ENCODE measurements at places on chromosomes 7 and 10.
A peak's percentile ranks its signal among the peaks of the same experiment; 100 is the strongest.

GRCh38 chr7:136874393-136875032 is 6.1 kb downstream of the CHRM2 start:
- DNase-seq: no peak

- no peak for DNase-seq
Measured at GRCh38 chr10:112953174-112954159, 3.4 kb downstream of the TCF7L2 start.

- no peak for DNase-seq
Measured at GRCh38 chr7:42024537-42024936, 212.5 kb downstream of the GLI3 start.

DNA sequence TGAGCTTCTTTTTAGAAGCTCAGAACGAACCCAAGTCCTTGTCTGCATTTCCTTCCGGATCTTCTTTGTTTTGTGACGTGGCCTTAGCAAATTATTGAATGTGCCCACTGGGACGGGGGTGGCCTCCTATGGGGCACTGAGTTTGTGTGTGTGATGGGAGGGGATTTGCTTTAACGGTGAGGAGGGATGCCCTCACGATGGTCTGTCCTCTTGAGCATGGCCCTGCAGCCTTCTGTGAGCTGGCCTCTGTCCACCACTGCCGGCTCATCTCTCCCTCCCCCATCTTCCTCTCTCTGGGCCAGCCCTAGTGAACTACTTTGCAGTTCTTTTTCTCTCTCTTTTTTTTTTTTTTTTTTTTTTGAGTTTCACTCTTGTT is 62.9 kb upstream of the MKRN1 start:
- no peak for DNase-seq

GRCh38 chr7:36091874-36092176 is 61.2 kb upstream of the EEPD1 start:
- no peak for DNase-seq

GRCh38 chr10:23363793-23364135 is 19.2 kb upstream of the C10orf67 start:
- DNase-seq: no peak

GRCh38 chr10:30463944-30464451 is 30.0 kb downstream of the MAP3K8 start:
- no peak for DNase-seq

GRCh38 chr10:132335189-132336063 is 3.4 kb downstream of the LRRC27 start:
- no peak for DNase-seq

GRCh38 chr7:39951226-39952194 is 1.5 kb downstream of the CDK13 start:
- peak; percentile 74 for DNase-seq

DNA sequence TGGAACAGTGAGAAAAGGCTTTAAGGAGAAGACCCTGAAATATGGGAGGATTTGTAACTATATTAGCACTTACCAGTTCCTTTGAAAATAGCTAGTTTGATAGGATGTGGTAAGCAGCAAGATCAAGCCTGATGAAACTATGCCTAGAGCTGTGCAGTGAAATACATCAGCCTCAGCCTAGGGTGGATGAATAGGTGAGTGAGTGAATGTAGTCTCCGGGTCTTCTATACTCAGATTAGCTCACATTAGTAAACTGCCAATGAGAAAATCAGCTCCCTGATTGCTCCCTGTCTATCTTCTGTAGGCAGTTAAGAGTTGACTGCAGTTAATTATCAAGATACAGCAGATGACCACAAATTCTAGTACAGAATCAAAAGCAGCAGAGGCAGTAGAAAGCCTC is 89.6 kb downstream of the ELAPOR2 start:
- no peak for DNase-seq

GRCh38 chr10:99172128-99172738 is 63.4 kb downstream of the HPSE2 start:
- DNase-seq: peak; percentile 30

GRCh38 chr10:88791924-88792323 is 10.6 kb upstream of the LIPM start:
- peak; percentile 25 for DNase-seq

GRCh38 chr10:13206546-13207443 is 27.4 kb downstream of the UCMA start:
- DNase-seq: no peak

GRCh38 chr10:42707234-42707633 is 68.9 kb upstream of the ZNF33B start:
- no peak for DNase-seq

- DNase-seq: no peak
Measured at GRCh38 chr7:129947701-129948100, 5.1 kb downstream of the UBE2H start.

DNA sequence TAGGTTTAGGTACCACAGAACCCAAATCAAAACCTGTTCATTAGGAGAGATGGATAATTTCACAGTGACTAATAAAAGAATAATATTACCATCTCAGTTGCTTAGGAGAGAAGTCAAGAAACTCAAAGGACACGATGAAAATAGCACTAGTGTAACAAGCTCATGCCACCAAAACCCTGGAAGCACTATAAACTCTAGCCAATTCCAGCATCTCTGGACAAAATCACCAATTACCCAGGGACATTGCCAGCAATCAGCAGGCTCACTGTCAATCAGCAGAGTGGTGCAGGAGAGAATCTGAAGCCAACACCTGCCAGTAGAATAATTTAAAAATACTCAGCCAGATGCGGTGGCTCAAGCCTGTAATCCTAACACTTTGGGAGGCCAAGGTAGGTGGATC is 88.9 kb downstream of the ARMH3 start:
- no peak for DNase-seq

DNA sequence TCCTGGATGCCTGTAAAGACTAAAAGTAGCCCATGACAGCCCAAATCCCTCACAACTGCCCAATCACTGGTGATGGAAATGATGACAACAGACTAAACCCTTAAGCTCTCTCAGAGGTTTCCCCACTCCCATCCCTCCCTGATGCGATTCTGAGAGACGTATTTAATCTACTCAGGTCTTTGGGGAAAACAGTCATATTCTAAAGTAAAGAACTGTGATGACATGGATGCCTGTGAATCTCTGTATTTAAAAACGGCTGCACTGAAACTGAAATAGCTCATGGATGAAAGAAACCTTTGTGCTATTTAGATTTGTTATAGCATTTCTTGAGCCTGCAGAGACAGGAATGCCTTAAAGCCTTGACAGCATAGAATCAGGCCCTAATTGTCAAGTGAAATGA is 28.5 kb downstream of the VPS41 start:
- DNase-seq: no peak

GRCh38 chr10:107548301-107548700 is 383.8 kb upstream of the SORCS1 start:
- DNase-seq: no peak

- DNase-seq: no peak
Measured at GRCh38 chr10:42989481-42989921, 87.4 kb upstream of the RET start.

DNA sequence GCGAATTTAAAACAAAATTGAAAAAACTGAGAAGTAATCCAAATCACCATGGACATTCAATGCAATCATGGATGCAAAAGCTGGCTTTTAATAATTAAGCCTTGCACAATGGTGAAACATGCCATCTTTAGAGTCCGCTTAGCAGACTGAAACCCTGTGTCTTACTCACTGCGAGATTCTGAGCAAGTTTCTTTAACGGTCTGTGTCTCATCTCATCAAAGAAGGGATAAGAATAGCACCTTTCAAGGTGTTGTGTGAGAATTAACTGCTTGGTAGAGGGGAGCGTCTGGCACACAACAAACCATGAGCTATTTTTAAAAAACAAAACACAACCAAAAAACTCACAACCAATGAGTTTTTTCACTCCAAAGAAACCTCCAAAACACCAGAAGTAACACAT is 21.4 kb downstream of the ACBD7 start:
- DNase-seq: no peak

GRCh38 chr7:5679813-5680473 is 101.5 kb downstream of the RNF216 start:
- no peak for DNase-seq

GRCh38 chr10:70302292-70302691 is 18.5 kb upstream of the NPFFR1 start:
- no peak for DNase-seq

GRCh38 chr7:92584953-92585352 is 5.2 kb downstream of the FAM133B start:
- DNase-seq: peak; percentile 22

GRCh38 chr7:90910136-90910535 is 314.0 kb downstream of the CDK14 start:
- DNase-seq: no peak

DNA sequence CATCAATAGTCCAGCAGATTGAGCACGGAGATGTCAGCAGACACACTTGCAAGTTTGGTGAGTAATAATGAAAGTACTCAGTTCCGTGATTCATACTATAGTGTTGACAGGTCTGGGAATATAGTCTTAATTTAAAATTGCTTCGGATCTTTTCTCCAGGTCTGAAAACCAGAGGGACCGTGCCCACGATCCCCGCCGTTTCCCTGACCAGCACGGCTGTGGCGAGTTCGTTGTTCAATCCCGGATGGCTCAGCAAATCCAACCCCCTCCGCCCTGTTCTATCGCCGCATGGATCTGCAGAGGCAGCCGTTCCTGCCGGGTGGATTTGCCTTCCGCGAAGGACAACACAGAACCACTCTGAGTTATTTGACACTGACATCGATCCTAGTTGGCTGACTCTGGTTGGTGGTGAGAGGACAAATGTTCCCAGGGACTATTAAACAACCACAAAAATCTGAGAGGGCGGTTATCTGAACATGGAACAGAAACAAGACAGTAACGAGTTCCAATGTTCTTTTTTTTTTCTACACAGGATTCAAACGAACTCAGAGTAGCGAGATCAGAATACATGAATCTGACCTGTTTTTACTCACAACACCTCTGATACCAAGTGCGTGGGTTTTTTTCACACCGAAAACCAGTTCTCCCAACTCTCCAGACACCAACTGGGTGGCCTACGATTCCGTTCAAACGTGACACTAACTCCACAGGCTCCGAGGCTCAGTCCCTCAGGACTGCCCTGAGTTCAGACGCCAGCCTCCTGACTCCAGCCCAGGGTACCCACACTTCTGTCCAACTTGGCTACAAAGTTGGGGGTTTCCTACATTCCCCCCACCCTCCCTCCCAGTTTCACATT is 52.7 kb downstream of the RBM17 start:
- DNase-seq: peak; percentile 54

GRCh38 chr10:32731527-32731926 is 226.5 kb downstream of the ITGB1 start:
- no peak for DNase-seq

DNA sequence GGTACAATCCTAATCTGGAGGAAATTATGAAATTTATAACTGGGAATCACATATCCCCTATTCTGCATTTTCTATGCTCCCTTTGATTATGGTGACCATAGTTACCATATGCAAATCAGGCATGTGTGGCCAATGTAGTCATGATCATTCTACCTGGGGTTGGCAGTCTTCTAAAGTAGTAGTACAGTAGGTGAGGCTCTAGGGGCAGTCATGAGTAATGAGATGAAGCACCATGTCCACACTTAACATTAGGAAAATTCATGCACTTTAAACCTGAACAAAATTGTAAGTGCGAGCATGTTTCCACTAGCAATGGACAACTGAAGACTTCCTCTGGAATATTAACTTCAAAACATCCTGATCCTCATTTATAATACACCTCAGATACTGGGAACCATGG is 545.9 kb downstream of the SUGCT start:
- no peak for DNase-seq

DNA sequence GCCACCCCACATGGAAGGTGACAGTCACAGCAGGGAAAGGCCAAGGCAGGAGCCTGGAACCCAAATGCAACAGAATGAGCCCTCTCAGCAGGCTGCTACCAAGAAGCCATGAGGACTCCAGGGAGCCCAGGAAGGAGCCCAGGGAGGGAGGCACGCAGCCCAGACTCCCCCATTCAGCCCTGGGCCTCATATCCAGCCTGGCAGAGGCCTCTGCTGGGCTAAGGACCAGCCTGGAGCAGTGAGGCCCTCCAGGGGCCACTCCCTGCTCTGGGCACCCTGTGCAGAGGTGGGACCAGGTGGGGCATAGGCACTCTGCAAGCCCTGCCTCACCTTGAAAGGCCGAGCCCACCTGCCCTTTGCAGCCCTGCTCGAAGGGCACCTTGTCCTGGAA is 25.8 kb upstream of the ZNF488 start:
- no peak for DNase-seq

DNA sequence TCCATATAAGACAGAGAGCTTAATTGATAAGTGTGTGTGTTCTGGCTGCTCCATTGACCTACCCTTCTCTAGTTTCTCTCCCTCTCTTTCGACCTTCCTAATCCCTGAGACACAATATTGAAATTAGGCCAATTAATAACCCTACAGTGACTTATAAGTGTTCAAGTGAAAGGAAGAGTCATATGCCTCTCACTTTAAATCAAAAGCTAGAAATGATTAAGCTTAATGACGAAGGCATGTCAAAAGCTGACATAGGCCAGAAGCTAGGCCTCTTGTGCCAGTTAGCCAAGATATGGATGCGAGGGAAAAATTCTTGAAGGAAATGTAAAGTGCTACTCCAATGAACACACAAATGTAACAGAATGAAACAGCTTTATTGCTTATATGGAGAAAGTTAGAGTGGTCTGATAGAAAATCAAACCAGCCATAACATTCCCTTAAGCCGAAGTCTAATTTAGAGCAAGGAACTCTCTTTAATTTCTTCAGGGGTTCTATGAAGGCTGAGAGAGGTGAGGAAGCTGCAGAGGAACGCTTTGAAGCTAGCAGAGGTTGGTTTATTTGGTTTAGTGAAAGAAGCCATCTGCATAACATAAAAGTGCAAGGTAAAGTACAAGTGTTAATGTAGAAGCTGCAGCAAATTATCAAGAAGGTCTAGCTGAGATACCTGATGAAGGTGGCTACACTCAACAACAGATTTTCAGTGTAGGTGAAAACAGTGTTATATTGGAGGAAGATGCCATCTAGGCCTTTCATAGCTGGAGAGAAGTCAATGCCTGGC is 53.8 kb downstream of the ST7 start:
- no peak for DNase-seq

DNA sequence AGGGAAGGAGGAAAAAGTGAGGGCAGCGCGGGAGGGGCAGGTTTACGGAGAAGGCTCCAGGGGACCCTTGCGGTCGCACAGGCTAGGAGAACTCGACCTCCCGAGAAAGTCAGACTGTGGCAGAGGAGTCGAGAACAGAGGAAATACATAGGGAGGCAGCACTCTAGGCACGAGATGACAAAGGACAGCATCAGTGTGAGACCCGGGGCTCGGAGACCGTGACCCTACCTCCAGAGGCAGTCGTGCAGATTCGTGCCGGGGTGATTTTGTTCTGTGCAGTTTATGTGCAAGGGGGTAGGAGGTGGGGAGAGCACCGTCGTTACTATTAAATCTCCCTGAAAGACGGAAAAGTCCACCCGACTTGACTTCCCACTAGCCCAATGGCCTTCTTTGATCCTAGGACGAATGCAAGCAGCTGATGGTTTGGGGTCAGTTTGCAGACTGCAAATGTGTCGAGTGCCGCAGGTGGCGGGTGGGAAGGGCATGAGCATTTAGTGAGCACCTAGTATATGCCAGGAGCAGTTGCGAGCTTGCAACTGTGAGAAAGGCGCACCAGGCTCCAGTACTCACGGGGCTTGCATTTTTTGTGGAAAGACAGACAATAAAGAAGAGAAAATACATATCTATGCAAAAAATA is 674 bp upstream of the OSBPL3 start:
- peak; percentile 58 for DNase-seq
